ENCODE measurements at places on chromosomes 12 and 14.

DNA sequence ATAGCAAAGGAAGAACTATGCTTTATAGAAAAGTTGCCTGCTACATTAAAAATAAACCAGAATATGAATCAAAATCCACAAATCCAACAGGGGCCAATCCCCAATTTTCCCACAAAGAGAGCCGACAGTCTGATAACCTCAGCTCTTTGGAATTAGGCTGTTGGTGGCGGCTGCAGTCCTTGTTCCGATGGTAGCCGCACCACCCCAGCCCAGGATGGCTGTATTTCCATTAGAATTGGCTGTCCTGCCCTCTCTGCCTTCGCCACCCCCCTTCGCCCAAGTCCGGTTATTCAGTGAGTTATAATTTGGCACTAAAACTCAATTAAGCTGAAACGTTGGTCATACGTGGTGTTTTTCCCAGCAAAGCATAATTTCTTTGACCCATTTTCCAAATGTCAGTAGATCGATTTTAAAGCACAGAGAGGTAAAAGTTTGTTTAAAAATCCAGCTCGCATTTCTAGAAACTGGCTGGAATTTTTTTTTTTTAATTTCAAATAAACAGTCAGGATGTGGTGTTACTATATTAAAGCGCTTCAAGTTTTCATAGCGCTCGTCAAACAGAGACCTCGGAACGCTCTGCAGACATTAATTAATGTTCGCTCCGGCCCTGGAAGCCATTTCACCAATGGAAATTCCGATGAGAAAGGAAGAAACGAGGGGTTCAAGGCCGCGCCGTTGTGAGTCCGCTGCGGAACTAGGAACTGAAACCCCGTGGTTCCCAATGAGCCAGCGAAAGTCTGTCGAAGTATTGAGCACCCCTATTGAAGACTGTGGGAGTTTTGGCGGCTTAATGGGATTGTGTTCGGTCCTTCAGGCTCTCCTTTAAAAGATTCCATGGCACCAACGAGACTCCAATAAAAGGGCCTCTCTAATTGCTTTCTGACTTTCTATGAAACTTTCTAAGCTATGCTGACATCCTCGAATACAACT lies 104.8 kb upstream of the DIO3 start:
- no peak for DNase-seq

- no peak for DNase-seq
These were observed 643.1 kb downstream of the GALC start for GRCh38 chr14:87349921-87350320.

DNA sequence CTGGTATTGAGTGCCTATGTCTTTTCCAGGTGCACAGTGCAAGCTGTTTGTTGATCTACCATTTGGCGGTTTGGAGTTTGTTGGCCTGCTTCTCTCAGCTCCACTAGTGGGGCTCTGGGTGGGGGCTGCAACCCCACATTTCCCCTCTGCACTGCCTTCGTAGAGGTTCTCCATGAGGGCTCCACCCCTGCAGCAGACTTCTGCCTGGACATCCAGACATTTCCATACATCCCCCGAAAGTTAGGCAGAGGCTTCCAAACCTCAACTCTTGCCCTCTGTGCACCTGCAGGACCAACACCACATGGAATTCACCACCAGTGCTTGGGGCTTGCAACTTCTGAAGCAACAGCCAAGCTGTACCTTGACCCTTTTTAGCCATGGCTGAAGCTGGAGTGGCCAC lies 1024.1 kb downstream of the TMTC2 start:
- DNase-seq, result no peak

GRCh38 chr14:103022002-103022684 lies 35.2 kb downstream of the CDC42BPB start:
- no peak for DNase-seq

DNA sequence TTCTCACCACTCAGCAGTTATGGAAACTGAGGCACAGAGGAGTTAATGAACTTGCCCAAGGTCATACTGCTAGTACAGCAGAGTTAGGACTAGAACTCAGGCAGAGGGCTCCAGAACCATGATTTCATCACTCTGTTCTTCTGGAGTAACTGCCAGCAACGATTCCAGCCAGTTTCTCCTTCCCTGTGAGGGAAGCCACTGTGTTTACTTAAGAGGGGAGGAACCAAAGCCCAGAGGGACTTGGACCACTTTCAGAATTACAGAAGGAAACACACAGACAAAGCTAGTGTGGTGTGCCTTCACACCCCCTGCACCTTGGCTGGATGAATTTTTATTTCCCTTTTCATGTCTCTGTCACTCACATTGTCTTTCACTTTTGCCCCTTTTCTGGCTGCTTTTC lies 398.2 kb downstream of the DPF3 start:
- DNase-seq, result no peak

- DNase-seq, result no peak
These were observed 340.3 kb upstream of the RGS6 start for GRCh38 chr14:71591929-71592328.

DNA sequence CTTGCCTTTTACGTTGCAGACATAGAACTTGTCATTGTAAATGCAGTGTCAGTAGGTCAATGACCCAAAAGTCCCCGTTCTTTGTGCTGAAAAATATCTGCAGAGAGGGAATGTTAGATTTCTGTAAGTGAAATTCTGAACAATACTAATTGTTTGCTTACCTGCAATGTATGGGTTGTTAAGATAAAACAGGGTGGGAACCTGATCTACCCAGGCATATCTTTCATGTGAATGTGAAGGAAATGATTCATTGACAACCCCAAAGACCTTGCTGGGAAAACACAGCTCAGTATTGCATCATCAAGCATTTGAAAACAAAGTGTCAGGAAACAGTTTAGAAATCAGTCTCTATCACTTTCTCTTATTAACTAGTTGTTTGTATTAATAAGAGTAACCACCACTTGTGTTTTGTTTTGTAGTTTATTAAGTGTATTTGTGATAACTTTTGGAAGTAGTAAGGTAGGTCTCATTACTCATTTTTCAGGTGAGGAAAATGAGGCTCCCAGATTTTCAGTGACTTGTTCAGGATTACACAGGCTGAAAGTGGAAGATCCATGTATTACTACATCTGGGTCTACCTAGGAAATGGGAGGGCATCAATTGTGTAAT lies 57.9 kb upstream of the SLC38A2 start:
- DNase-seq, result no peak
